Esophagus squamous epithelium (tissue), 5 donors: ENCODE measurements at places on chromosomes 16 and 17. TPM values are rescaled to one million over a fixed set of nuclear protein-coding genes. Genes with fewer than 3 reads are reported as not detected.

HBQ1 gene
- not detected for total RNA-seq

HEATR9 gene
- total RNA-seq = not detected

SLC16A13 gene
- total RNA-seq = 5.6 TPM

CDH5 gene
- total RNA-seq = 1.7 TPM

ITPRIPL2 gene
- 18.3 TPM for total RNA-seq

FGF11 gene
- total RNA-seq = 18.1 TPM

CDH1 gene
- 194 TPM for total RNA-seq

SP2 gene
- total RNA-seq = 4.0 TPM

SEZ6 gene
- total RNA-seq = not detected

DNAI2 gene
- 0.19 TPM for total RNA-seq

MYH1 gene
- total RNA-seq = not detected

CBFA2T3 gene
- 0.18 TPM for total RNA-seq

IGF2BP1 gene
- not detected for total RNA-seq

CACNA1G gene
- total RNA-seq = 0.38 TPM

CA4 gene
- 1.1 TPM for total RNA-seq

GRIN2A gene
- total RNA-seq = 0.56 TPM

KRT38 gene
- not detected for total RNA-seq

C16orf86 gene
- 2.4 TPM for total RNA-seq

NPIPA3 gene
- 0.79 TPM for total RNA-seq

KRT39 gene
- total RNA-seq = not detected

DBNDD1 gene
- 9.0 TPM for total RNA-seq

NEUROD2 gene
- not detected for total RNA-seq

CLDN9 gene
- total RNA-seq = not detected

OVCA2 gene
- total RNA-seq = 42.3 TPM

MT1F gene
- not detected for total RNA-seq

KRT20 gene
- total RNA-seq = not detected

VAT1 gene
- total RNA-seq = 154 TPM

MAP2K6 gene
- total RNA-seq = 2.7 TPM

LSM12 gene
- total RNA-seq = 35.3 TPM

CREBBP gene
- 53.6 TPM for total RNA-seq

TBC1D28 gene
- total RNA-seq = not detected

CHRNB1 gene
- 6.7 TPM for total RNA-seq

FA2H gene
- total RNA-seq = 3.3 TPM

GLTPD2 gene
- total RNA-seq = 1.1 TPM

HYDIN gene
- 0.23 TPM for total RNA-seq

SLC13A2 gene
- not detected for total RNA-seq

PPP1R27 gene
- total RNA-seq = not detected

PRSS8 gene
- total RNA-seq = 121 TPM

KRT27 gene
- not detected for total RNA-seq

KLHL10 gene
- 0.57 TPM for total RNA-seq

ATP2A3 gene
- 9.9 TPM for total RNA-seq

HOXB1 gene
- total RNA-seq = not detected

TEX2 gene
- total RNA-seq = 30.9 TPM

TNFSF12 gene
- 3.5 TPM for total RNA-seq

PERCC1 gene
- total RNA-seq = not detected

FMNL1 gene
- total RNA-seq = 10.1 TPM

CSH2 gene
- total RNA-seq = not detected

CRYBA1 gene
- total RNA-seq = not detected

KCNH4 gene
- not detected for total RNA-seq

KRTAP2-2 gene
- total RNA-seq = not detected

TBC1D3K gene
- not detected for total RNA-seq

CD79B gene
- total RNA-seq = 2.0 TPM

TBC1D26 gene
- total RNA-seq = not detected

ASB16 gene
- total RNA-seq = not detected

SLC5A10 gene
- total RNA-seq = 0.40 TPM

TOM1L1 gene
- 42.3 TPM for total RNA-seq

ABCA8 gene
- total RNA-seq = 30.5 TPM

MFAP4 gene
- 33.1 TPM for total RNA-seq

CCDC92B gene
- total RNA-seq = 0.15 TPM
